Glutamatergic neuron (in vitro differentiated cells): ENCODE measurements at places on chromosomes 1 and 21. TPM values are rescaled to one million over a fixed set of nuclear protein-coding genes. Genes with fewer than 3 reads are reported as not detected.

- no peak for DNase-seq
Observed at GRCh38 chr1:154386643-154387352, 18.3 kb upstream of the IL6R start.

PLA2G2F gene
- total RNA-seq: not detected

DNA sequence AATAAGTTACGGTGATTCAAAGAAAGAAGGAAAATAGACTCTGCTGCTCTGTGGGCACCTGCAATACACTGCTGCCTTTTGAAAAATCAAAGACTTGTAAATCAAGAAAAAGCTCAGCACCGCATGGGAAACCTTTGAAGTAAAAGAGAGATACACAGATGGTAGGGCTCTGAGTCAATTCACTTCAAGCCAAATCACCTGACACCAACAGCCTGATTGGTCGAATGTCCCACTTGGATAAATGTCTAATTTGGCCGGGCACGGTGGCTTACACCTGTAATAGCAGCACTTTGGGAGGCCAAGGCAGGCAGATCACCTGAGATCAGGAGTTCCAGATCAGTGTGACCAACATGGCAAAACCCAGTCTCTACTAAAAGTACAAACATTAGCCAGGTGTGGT, 19.2 kb upstream of the RCAN3 start:
- DNase-seq: no peak

DNA sequence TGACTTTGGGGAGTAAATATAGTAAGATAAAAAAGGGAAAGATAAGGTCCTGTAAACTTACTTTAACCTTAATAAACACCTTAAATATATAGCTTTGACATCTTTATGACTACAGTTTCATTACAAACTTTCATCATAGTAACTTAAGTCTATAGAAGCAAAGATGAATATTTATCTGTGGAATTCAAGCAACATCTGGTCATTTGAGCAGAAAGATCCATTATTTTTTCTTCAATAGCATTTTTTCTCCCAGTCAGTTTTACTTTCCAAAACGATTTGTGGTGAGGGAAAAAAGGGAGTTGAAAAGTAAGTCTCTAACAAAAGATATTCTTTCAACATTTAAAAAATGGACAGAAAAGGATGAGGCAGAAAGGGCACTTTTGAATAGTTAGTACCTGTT, 69.0 kb downstream of the HMCN1 start:
- DNase-seq: no peak

MRPS6 gene
- 31.6 TPM for total RNA-seq

F13B gene
- total RNA-seq: not detected

DNA sequence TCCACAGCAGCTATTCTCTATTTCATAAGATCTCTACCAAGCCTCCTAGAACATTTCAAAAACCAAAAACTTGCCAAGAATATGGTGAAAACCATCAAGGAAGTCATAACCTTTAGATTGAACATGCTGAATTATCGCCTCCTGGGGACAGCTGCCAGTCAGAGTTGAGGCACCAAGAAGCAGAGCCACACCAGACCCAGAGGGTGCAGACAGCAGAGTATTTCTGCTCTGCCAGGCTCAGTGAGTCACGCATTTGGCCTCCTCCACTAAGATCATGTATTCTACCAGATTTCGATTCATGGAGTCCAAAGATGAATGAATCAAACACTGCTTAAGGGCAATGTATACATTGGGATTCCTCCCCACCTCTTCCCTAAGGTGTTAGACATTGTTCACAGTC, 2.1 kb downstream of the F3 start:
- no peak for DNase-seq

DNA sequence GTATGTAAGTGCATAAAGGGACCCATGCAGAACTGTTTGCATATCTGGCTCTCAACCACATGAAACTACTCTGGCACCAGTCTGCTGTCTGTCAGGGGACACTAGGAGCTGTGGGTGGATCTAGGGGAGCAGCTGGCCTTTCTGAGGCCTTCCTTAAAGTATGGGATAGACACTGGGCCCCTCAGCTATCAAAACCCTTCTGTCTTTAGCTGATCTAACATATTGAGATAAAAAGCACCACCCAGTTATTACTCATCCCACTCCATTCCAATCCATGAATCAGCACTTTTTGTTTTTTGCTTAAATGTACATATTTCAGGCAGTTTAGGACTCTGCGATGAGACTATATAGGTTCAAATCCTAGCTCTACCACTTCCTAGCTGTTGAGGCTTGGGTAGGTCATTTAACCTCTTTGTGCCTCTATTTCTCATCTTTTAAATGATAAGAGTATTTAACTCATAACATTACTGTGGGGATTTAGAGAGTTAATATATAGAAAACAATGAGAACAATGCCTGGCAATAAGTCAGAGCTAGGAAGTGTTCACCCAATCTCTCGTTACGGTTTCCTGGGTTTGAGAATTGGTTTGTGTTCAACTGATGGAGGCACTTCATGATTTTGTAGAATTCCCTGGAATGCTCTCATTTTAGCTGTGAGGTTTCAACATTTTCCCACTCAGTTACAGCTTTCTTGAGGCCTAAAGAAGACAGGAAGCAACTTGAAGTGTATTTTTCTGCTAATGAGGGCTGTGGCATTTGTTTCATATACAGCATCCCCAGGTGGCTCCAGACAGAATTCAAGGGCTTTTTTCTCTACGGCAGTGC, 68.9 kb downstream of the LRIG2 start:
- DNase-seq: no peak

CRABP2 gene
- total RNA-seq: 2.4 TPM

DNA sequence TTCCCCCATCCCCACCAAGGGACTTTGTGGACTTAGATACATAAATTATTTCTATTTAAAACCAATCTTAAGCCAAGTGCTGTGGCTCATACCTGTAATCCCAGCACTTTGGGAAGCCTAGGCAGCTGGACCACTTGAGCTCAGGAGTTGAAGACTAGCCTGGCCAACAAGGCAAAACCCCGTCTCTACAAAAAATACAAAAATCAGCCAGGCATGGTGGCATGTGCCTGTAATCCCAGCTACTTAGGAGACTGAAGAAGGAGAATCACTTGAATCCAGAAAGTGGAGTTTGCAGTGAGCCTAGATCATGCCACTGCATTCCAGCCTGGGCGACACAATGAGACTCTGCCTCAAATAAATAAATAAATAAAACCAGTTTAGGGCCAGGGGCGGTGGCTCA, 4.5 kb upstream of the LAX1 start:
- no peak for DNase-seq

- no peak for DNase-seq
Observed at GRCh38 chr1:159009704-159010361, at the start of gene IFI16. TSS of gene IFI16 (plus strand) at chr1:159009907. CDS start at chr1:159014681, 4,774 bp downstream.

CR2 gene
- not detected for total RNA-seq

DNA sequence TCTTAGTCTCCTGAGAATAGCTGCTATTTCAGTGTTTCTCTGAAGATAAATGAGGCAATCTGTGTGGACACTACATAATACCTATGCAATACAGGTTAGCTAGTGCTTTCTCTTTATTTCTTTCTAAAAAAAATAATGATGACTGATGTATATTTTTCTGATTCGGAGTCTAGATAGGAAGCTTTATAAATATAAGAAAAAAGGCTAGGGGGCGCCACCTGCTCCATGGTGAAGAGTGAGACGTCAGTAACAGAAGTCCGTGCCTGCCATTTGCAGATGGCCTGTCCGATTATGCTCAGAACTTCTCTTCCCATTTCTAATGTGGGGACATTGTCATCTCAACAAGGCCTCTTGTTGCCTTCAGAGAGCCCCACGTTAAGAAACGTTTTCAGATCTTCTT, 26.4 kb downstream of the QSOX1 start:
- peak; percentile 43 for DNase-seq
